Stimulated activated CD8-positive, alpha-beta memory T cell treated with anti-CD3 and anti-CD28 coated beads, Interleukin-2, amount 100 ng/mL, for 1 hour (primary cell): ENCODE measurements at places on chromosomes 5 and 9.

DNA sequence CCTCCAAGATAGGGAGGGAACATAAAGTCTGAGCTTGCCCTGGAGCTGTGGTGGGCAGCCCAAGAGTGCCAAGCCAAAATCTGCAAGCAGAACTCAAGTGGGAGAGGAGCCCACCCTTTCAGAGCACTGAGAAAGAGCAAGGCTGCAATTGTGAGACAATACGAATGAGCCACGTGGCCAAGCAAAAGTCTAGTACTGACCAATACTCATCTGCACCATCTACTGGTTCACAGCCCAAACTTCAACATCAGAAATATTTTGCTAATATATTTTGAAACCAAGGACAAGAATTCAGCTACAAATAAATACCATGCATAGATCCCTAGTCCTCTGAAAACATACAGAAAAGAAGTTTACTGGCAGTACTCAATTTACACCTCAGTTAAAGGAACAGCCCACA is 696.2 kb upstream of the COX7C start:
- no peak for DNase-seq

DNA sequence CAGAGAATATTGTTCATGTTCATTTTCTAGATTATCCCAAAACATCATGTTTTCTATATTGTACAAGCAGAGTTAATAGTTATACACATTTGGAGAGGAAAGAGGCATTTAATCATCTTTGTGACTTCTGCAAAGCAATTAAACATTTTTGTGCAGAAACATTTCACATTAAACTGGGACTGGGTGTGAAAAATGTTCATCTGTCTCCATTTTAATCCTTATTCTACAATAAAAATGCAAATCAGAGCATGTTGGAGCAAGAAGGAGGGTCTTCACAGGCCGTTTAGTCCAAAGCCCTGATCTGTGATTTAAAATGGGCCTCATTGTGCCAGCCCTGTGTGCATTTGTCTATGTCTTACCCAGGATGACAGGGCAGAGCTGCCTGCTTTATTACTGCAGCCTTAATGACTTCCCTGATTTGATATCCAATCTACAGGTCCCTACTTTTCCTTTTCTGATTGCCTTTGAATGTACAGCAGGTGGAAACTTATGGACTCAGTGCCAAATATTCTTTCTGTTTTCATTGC is 183.5 kb downstream of the CAVIN4 start:
- no peak for DNase-seq

- DNase-seq = no peak
Observed at GRCh38 chr5:10689391-10690081, 71.5 kb downstream of the DAP start.

GRCh38 chr5:41112486-41113455 is 41.6 kb upstream of the MROH2B start:
- DNase-seq = no peak

GRCh38 chr5:133741818-133742355 is 129.5 kb upstream of the FSTL4 start:
- no peak for DNase-seq

- no peak for DNase-seq
Observed at GRCh38 chr5:17222664-17223063, 5.2 kb downstream of the BASP1 start.

GRCh38 chr9:138009803-138010690 is 132.5 kb downstream of the CACNA1B start:
- no peak for DNase-seq

DNA sequence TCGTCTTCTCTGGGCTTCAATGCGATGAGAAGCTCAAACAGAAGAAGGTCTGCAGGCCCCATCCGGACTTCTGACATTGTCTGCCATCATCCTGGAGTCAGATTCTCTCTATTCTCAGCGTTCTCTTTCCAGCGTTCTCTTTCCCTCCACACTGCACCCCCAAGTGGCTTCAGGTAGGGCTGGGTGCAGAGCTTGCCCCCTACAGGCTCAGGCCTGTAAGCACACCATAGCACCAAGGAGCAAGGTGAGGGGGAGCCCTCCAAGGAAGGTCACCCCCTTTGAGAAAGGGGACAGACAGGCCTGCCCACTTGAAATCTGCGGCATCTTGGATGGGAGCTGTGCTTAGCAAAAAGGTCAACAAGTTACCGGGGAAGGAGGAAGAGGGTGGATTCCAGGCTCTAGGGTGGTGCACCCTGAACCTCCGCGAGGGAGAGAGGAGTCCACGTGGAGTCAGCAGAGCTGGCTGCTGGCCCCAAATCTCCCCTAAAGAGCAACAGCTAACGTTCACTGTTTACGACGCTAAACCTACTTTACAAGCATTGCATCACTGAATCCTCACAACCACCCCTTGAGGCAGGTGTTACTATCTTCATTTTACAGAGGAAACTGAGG is 27.5 kb downstream of the GPX3 start:
- DNase-seq = no peak

DNA sequence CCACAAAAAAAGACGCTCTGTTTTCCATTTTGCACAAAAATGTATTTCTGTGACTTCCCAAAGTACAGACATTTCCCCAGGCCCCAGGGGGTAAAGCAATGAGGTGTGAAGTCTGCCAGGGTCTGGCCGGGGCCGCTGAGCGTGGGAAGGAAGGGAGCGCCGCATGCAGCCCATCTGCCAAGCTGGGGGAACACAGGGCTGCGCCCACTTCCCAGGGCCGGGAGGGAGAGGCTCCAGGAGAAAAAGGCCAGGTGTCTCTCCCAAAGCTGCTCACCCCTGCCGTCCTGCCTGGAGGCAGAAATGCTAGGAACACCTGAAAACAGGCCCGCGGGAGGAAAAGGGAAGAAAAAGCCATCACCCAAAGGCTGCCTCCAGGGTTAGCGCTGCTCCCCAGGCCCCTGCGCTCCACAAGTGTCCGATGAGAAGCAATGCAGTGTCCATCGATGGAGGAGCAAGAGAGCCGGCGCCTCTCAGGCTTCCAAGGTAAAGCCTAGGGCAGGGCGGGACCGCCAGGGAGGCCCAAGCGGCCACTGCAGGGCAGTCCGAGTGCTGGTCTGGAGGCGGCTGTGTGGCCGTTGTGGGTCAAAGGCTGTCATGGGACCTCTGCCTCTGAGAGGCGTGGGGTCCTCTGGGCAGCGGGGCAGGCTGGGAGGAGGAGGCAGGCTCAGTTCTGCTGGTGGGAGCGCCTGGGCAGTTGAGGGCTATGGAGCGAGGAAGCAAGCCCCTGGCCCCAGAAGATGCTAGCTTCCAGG is 6.0 kb upstream of the ZDHHC12 start:
- no peak for DNase-seq

- no peak for DNase-seq
Observed at GRCh38 chr5:79990205-79990597, 861 bp downstream of the MTX3 start.

GRCh38 chr5:151264113-151264512 is 11.1 kb downstream of the GM2A start:
- DNase-seq = no peak

DNA sequence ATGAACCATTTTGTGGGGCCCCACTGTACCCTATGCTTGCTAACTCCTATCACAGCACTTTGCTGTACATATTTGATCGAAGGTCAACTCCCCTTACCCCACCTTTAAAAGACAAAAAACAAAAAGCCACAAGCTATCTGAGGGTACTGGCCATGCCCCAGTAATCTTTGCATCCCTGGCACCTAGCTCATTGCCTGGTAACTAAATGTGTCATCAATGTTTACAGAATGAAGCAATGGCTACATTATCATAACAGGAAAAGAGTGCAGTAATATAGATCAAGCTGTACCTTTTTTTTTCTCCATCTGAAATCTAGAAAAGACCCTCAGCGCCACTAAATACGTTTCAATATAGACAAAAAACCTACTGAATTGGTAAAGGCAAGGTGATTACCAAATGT is 188.0 kb downstream of the ELAVL2 start:
- no peak for DNase-seq

DNA sequence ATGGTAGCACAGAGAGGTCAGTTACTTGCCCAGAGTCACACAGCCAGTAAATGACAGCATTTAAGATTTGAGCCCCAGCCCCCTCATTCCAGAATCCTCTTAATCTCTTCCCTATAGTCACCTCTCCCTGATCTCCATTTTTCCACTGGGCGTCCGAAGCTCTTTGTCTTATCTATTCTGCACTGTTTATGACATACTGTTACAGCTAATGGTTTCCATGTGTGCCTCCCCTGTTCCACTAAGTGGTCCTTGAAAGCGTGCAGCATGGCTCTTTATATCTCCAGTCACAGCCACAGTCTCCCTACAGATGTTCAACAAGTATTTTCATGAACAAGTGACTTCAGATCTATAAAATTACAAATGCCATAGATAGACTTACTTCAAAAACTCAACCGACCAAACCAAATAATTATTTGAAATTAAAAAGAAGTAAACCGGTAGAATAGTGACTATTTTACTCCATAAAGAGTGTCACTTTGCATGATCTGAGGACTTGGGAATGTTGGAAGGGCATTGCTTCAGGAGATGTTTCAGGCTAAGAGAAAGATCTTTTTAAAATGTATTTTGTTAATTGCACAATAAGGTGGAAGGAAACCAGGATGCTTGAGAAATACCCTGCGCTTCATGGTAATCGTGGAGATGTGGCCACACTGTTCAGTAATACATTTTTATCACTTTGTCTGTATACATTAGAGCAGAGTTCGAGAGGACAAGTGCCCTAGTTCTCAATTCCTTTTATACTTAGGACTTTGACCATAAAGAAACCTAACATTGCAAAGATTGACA is 237.2 kb downstream of the FBXL7 start:
- DNase-seq = no peak
